ENCODE measurements at places on chromosomes 2 and 18.

- no peak for DNase-seq
Observed at GRCh38 chr2:26534098-26534864, 56.4 kb upstream of the OTOF start.

DNA sequence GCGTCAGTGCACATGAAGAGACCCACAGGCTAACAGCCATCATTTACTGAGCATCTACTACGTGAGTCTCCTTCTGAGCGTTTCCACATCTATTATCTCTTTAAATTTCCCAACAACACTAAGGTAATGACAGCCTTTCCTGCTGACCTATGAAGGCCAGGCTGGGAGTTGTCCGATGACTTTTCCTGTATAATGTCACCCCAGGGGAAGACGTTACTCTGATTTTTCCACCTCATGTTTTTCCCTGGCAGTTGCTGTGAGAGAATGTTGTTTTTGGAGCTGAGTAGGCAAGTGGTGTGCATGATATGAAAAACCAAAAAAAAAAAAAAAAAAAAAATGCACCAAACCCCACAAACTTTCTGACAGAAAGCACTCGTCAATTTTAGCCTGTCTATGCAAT, 207.6 kb downstream of the SLC8A1 start:
- no peak for DNase-seq

DNA sequence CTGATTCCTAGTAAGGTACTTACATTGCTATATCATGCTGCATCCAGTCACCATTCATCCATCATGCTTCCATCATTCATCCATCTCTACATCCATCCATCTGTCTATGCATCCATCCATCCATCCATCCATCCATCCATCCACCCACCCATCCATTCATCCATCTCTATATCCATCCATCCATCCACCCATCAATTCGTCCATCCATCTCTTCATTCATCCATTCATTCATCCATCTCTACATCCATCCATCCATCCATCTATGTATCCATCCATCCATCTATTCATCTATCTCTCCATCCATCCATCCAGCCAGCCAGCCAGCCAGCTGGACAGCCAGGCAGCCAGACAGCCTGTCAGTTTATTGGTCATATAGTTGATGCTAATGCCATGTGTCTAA, 20.7 kb downstream of the PRKCE start:
- DNase-seq, result no peak

DNA sequence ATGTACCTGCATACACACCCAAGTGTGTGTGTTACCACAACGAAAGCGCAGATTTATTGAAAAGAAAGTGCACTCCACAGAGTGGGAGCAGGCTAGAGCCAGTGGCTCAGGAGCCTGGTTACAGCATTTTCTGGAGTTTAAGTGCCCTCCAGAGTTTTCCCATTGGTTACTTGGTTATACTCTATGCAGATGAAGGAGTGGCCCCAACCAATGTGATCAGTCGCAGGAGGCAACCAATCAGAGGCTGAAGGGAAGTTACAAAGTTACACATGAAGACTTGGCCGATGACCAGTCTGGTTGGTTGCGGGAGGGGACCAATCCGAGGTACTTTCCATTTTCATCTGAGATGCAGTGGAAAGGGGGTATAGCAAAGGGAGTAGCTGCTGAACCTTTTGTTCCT, 13.5 kb upstream of the PRLH start:
- DNase-seq, result no peak

- no peak for DNase-seq
Observed at GRCh38 chr2:160751021-160751420, 257.4 kb upstream of the RBMS1 start.

DNA sequence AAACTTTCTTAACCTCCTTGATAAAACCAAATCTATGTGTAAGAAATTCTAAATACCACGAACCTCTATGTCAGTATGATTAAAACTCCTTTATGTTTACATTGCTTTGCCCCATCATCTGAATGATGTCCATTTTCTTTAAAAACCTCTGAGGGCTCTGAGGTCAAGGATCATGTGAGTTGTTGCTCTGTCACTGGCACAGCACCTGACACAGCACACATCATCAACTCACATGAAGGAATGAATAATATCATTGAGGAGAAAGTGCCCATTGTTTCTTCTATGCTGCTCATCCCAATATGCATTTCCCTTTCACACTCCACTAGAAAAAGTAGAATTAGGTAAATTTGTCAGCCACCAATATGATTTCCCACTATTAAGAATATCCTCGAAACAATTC, 1178.7 kb upstream of the NRXN1 start:
- DNase-seq, result no peak

DNA sequence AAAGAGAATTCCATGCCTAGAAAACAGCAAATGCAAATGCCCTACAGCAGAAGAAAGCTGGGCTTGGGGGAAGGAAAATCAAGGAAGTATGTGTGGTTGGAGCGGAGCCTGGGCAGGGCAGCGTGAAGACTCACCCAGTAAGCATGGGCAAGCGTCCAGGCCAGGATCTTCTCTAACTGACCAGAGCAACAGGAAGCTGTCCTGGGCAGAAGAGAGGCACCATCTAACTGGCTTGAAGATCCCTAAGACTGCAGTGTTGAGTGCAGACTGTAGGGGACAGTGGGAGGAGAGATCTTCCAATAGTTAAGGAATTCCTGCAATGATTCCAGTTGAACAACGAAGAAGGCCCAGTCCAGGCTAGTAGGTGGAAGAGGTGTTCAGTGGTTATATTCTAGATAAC, 57.9 kb downstream of the NXPH2 start:
- DNase-seq, result no peak

DNA sequence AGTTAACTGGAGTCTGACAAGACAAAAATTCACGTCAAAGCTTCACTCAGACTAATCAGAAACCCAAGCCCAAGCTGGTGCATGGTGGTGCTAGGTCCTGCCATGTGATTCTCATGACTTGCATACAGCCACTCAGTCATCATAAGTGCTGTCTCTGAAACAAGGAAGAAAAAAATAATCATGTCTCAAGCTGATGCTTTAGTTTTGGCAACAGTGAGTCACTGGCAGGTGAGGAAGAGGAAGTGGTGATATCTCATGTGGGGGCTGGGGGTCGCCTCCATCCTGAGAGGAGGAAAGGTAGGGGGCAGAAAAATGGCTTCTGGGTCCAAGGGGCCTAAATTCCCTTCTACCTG, 136.3 kb downstream of the TMEM163 start:
- no peak for DNase-seq

GRCh38 chr18:36411745-36412168, 114.2 kb downstream of the FHOD3 start:
- no peak for DNase-seq

GRCh38 chr18:79472946-79473345, 77.2 kb downstream of the NFATC1 start:
- no peak for DNase-seq

DNA sequence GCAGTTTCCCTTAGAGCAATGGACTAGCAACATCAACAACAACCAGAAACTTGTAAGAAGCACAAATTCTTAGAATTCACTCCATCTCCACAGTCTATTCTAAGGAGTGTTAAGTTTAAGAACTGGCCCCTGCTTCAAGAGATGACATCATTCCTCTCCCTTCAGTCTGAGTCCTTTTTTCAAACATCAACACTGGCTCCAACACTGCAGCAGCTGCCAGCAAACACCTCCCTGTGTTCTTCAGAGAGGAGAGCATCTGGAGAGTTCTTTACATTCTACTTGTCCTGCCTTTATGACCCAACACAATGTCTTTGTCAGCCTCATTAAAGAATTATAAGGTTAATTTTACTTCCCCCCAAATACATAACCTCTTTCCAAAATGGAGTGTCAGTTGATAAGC, 122.3 kb downstream of the HNMT start:
- DNase-seq, result no peak

DNA sequence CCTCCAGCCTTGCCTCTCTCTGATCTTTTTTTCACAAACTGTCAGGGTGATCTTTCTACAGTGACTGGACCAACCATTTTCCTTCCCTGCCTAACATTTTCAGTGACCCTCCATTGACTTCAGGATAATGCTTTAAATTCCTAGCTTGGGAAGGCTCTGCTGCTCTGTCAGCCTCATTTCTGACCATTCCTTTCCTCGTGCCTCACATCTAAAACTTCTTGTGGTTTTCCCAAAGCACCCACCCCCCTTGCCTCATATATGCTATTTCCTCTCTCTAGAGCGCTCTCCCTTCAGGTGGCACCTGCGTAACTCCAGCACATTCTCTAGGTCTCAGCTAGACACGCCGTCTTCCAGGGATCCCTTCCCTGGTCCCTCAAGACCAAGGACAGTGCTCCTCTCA, 37.2 kb downstream of the DRC1 start:
- no peak for DNase-seq

- DNase-seq, result no peak
Observed at GRCh38 chr2:88671786-88672427, 19.6 kb upstream of the RPIA start.

- no peak for DNase-seq
Observed at GRCh38 chr2:24870891-24871705, 48.9 kb downstream of the ADCY3 start.

DNA sequence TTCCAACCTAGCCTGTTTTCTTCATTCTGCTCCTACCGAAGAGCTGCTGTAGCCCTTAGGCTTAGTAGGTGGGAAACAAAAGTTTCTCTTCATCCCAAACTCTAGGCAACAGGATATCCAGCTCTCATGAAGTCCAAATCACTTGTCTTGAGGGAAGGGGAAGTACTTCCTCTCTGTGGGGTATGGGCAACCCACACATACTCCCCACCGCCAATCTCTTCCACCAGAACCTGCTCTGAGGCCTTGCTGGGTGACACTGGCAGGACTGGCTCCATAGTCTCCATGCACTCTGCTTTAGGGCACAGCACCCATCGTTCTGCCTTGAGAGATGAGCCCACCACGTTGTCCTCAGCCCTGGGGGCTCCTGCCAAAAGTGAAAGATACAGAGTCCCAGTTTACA, 173.0 kb downstream of the NCK2 start:
- no peak for DNase-seq

GRCh38 chr18:7096838-7097237, 20.8 kb downstream of the LAMA1 start:
- no peak for DNase-seq

DNA sequence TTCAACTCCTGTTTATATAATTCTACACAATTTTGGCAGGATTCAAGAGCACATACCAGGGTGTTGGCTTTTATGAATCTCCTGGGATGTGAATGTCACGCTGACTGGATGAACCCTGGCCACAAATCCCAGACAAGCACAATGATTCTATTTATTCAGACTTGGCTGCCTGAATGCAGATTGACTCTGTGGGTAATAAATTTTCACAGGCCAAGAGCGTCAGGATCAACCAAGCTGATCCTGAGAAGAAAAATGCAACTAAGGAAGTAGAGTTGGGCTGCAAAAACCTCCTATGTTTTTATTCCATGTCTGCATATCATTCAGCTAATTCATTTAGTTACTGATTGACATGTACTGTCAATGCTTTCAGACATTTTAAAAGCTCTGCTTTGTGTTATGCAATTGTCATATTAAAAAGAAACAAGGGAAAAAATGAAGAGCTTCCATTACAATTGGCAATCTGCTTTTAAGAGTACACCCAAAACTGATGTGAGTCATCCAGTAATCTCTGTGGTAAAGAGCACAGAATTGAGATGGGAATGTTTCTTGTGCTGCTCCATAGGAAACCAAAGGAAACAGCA, 173.0 kb upstream of the REV1 start:
- no peak for DNase-seq
